ENCODE measurements at places on chromosomes 11 and 22.

DNA sequence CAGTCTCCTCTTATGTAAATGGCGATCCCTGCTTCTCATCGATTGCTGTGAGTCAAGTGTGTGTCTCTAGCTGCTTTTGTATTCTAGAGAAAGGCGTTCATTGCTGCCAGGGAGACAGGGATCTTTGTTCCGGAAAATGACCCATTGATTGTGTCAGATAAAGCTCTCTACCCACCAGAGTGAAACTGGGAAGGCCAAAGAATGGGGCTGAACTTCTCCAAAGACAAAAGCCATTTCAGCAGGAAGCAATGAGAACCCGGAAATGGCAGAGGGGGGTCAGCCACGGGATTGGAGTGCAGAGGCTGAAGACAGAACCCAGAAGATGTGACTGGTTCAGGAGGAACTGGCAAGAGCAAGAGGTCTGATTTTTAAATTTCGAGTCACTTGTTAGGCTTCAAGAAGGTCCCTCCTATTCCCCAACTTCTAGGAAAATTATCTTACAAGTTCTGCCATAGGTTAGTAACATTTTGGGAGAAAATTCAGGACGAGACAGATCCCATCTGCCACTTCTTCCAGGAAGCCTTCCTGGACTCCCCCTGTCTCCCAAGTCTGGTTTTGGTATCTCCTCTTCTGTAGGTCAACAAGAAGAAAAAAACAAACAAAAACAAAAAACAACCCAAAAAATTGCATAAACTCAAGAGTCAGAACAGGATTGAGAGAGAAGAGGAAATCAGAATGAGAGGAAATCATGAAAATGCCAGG, 110.6 kb downstream of the NECTIN1 start:
- DNase-seq: no peak

DNA sequence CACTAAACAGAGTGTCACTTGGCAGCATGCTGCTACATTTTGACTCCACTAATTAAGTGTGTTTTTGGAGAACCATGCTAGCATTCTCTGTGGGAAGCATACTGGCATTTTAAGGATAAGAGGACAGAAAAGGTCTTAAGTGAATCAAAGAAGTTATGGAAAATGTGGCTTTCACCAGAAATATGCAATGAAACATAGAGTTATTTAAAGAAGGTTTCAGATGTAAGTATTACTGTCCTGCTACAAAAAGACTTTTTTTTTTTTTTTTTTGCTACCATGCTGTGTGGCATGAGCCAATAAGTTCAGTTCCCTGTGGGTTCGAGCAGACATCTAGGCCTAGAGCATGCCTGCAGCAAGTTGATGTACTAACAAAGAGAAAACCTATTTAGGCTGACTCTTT, 187.6 kb downstream of the MSANTD4 start:
- DNase-seq: no peak

DNA sequence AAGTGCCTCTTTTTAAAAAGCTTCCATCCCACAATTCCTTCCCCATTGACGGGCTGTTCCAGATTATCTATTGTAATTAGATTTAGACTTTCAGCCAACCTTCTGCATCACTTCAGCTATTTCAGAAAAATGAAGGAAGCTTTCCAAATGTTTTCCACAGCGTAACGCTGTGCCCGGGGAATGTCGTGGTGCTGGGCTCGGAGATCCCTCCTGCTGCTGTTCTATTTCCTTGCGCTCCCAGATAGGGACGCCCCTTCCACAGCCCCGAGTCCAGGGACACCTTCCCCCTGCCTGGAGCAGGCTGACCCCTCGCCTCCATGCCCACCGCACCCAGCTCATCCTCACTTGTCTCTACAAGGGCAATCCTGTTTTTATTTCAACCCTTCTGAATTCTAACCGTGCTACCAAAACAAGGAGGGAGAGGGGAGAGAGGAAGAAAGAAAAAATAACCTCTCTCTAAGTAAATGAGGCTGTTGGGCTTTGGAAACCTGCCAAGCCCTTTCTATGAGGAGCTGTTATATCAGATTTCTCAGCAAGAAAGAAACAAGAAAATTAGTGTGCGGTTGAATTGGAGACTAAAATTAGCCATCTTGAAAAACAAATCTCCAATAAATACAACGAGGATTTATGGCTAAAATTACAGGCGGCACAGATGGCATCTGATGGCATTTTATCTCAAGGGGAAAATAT, 366.9 kb downstream of the BRD1 start:
- DNase-seq: no peak

GRCh38 chr22:36017651-36018091, 11.0 kb downstream of the RBFOX2 start:
- DNase-seq: no peak

DNA sequence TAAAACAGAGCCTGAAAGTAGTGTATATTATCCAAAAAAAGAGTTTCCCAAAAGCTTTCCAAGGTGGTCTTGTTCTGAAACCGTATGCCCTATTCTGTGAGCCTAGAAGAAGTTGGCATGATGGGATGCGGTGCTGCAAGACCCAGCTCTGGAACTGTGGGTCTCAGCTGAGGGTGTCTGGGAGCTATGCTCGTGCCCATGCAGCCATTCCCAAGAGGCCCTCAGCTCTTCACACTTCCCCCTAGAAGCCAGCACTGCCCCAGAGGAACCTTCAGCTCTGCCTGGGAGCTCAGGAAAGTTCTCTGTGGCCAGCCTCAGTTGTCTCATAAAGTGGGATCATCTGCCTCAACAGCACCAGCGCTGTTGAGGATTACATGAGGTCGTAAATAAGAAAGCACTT, 6.4 kb upstream of the SYT12 start:
- DNase-seq: no peak

- no peak for DNase-seq
Observed at GRCh38 chr11:118705791-118706545, 26.5 kb upstream of the TREH start.

Measured in activated CD8-positive, alpha-beta memory T cell treated with anti-CD3 and anti-CD28 coated beads for 1 hour (primary cell).